Smooth muscle cell of the coronary artery (primary cell): ENCODE measurements at places on chromosomes 2 and 18. TPM values are rescaled to one million over a fixed set of nuclear protein-coding genes. Genes with fewer than 3 reads are reported as not detected.

Gene MPV17
- total RNA-seq: 48.7 and 76.6 TPM in 2 replicates

Gene PPP1R1C
- 0.38 TPM in 1 of 2 replicates, not detected in the other for total RNA-seq

Gene LYG1
- not detected in 2 replicates for total RNA-seq

Gene GULP1
- 4.1 and 17.1 TPM in 2 replicates for total RNA-seq

Gene COL6A3
- total RNA-seq: 1,351 and 2,862 TPM in 2 replicates

Gene CYP27A1
- 5.3 and 25.6 TPM in 2 replicates for total RNA-seq

Gene PLB1
- 0.23 and 0.30 TPM in 2 replicates for total RNA-seq

Gene NPPC
- total RNA-seq: not detected in 2 replicates

Gene HJURP
- 1.2 and 4.5 TPM in 2 replicates for total RNA-seq

Gene CD207
- not detected in 2 replicates for total RNA-seq

Gene IL1RL1
- total RNA-seq: 0.23 and 2.0 TPM in 2 replicates

Gene LCT
- under 0.01 TPM in 1 of 2 replicates, not detected in the other for total RNA-seq

Gene PSMA8
- not detected in 2 replicates for total RNA-seq
